ENCODE measurements at places on chromosomes 16 and 17.

- no peak for DNase-seq
These were observed 1.5 kb upstream of the ALDH3A2 start for GRCh38 chr17:19646788-19647696.

DNA sequence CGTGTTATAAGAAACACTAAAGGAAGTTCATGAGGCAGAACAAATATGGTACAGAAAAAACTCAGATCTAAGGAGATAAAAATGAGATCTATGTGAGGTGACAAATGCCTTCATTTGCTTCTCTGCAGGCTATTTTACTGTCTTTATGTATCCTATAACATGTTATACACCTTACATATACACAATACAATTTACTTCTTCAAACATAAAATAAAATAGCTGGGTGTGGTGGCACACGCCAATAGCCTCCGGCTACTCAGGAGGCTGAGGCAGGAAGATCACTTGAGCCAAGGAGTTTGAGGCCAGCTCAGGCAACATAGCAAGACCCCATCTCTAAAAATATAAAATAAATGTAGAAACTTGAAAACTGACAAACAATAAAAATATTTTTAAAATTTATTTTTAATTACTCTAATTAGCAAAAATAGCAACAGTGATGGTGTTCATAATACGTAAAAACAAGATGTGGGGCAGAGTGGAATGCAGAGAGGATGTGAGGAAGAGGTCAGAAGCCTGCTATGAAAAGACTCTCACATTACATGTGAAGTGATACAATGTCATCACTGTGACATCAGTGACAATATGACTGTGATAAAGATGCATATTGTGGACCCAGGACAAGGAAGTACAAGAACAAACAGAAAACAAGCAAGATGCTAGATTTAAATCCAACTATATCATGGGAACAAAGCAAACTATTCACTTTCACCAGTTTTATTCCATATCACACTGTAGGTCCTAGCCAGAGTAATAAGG lies 31.0 kb downstream of the VPS53 start:
- no peak for DNase-seq

- DNase-seq: no peak
These were observed 12.9 kb upstream of the CMIP start for GRCh38 chr16:81431554-81432353.

DNA sequence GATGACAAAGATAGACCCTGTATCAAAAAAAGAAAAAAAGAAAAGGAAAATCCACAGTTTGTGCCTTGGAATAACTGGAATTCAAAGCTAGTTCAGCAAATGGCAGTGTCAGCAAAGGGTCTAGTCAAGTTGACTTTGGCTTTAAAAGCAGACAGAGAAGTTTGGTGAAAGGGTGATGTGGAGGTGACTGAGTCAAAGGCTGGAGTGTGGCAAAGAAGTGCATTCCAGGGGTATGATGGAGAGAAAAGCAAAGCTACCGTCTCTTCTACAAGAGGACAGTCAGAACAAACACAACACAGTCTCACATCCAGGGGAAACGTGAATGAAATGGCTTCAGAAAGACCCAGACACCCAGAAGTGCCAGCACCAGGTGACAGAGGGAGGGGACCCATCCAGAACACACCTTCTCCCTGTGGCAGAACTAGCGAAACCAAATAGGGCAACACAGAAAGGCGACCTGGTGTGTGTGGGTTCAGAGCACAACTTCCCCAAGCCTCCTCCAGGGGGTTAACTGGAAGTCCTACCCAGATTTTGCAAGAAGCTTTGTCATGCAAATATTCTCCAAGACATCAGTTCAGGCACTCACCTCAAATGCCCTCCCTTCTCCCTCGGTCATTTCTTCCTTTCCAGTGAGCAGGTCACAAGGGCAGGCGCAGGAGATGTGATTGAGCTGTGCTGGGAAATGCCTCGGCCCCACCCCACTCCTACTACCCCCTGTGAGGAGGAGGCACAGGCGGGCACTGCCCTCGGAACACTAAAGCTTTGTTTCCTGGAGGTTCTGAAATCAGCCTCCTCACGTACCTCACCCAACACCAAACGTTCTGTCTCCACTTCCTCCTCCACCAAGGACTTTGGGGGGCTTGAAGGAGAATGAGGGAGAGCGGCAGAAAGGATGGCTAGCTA lies 481.9 kb downstream of the SOX9 start:
- no peak for DNase-seq

GRCh38 chr17:54979657-54980056 lies 11.1 kb downstream of the STXBP4 start:
- DNase-seq: no peak

DNA sequence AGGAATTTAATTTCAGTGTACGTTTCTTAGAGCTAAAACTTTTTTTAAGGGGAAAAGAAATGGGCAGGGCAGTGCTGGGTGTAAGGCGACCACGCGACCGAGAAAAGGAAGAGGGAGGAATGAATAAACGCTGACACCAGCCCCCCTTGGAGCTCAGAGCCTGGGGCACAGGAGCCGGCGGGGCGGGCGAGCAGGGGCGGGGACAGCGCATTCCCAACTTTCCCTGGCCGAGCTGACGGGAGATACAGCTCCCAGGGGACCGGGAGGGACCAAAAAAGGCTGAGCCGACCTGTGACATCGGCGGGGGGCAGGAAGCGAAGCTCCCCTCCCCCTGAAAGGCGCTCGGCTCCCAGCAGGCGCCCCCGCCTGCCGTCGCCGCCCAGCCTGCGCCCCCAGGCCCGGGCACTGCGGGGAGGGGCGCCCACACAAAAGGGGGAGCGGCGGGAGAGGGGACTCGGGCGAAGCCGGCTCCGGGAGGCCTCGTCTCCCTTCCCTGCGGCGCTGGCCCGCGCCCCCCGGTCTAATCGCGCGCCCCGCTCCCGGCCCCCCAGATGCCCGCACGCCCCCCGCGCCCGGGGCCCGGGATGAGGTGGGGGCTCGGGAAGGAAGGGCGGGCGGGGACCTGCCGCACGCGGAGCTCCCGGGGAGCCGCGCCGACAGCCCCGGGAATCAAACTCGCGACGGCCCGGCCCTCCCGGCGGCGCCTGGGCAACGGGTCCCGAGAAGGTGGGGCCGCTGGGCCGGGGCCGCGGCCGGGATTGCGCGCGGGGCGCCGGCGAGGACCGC lies 622 bp downstream of the CUEDC1 start:
- DNase-seq: no peak

GRCh38 chr17:80491478-80492342 lies 15.3 kb upstream of the NPTX1 start:
- DNase-seq: no peak

GRCh38 chr17:37710344-37710886 lies 34.4 kb downstream of the HNF1B start:
- no peak for DNase-seq

- no peak for DNase-seq
These were observed 52.2 kb downstream of the NDE1 start for GRCh38 chr16:15701975-15702970.

GRCh38 chr16:57988929-57989328 lies 11.5 kb downstream of the ZNF319 start:
- no peak for DNase-seq

DNA sequence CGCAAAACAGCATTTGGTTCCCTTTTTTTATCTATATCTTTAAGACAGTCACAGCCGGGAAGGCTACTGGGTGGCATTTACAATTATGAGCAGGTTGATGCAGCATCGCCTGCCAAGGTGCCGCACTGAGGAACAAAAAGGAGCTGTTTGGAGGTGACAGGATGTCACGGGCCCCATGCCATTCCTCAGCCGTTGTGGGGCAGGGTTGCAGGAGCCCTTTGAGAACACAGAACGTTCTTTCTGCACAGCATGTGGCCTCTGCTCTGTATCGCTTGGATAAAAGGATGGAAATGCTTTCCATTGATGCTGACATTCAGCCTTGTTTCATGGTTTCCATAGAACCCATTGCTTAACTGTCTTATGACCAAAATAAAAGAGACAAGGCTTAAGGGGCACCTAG lies 141.9 kb upstream of the CDH5 start:
- DNase-seq: no peak

GRCh38 chr16:28478506-28479180 lies 6.5 kb upstream of the NPIPB7 start:
- DNase-seq: no peak

GRCh38 chr16:3716831-3717234 lies 491 bp downstream of the TRAP1 start:
- no peak for DNase-seq

DNA sequence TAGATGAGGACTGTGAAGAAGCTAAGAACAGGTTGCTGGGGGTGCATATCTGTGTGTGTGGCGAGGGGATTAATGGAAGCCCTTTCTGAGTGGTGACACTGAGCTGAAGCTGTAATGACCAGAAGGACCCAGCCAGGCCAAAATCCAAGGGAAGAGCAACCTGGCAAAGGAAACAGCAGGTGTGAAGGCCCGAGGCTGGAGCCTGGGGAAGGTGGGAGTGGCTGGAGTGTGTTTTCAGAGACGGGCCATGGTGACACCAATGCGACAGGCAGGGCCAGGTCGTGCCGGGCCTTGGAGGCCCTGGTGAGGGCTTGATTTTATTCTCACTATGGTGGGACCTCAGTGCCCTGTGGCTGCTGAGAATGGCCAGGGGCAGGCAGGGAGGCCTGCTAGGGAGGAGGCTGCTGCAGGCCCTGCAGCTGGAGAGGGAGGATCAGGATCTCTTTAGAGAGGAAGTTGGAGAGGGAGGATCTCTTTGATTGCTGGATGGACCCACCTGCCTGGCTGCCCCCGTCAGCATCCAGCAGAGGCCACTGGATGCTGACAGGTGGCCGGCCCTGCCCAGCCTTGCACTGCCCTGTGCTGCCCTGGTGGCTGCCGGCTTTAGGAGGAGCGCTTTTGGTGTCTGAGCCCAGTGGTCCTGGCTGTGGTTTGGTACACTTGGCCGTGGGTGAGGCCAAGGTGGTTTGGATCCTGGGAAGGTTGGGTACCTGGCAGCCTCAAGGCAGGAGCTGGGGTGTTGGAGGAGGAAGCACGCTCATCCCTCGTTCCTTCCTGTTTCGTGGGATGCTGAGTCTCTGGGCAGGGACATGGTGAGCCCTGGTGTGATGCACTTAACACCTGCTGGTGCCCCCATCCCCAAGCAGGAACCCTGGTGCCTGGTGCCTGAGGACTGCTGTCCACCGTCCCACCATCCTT lies 188.3 kb downstream of the SEC14L1 start:
- no peak for DNase-seq

GRCh38 chr17:75128694-75129505 lies 2.6 kb downstream of the NT5C start:
- no peak for DNase-seq

DNA sequence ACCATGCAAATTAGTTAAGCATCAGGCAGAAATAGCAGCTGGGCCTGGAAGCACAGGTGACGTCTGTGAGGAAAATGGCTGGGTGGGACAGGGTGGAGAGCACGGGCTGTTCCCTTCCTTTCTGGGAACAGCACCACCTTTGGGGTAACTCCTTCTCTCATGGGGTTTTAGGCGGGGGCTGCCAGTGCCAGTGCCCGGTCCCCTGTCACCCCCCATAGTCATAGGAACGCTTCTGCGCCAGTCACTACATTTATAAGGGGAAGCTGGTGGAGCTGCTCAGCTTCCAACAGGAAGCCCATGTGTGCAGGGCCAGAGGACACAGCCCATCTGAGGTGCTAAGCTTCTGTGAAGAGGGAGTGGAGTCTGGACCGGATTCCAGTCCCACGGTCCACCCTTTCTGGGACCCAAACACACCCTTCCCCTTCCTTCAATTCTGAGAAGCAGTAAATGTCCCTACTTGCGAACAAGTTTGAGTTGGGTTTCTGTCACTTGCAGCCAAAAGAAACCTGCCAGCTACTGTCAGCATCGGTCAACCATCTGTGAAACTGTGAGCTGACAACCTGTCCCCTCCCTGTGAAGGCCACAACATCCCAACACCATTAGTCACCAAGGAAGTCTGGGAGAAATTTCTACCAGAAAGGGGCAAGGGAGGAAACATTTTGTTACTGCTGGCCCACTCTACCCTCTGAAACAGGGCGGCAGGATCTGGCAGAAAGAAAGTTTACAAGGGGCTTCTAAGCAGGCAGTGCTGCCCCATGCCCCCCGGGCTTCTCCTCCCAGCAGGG lies 86.0 kb upstream of the AMZ2 start:
- DNase-seq: no peak

DNA sequence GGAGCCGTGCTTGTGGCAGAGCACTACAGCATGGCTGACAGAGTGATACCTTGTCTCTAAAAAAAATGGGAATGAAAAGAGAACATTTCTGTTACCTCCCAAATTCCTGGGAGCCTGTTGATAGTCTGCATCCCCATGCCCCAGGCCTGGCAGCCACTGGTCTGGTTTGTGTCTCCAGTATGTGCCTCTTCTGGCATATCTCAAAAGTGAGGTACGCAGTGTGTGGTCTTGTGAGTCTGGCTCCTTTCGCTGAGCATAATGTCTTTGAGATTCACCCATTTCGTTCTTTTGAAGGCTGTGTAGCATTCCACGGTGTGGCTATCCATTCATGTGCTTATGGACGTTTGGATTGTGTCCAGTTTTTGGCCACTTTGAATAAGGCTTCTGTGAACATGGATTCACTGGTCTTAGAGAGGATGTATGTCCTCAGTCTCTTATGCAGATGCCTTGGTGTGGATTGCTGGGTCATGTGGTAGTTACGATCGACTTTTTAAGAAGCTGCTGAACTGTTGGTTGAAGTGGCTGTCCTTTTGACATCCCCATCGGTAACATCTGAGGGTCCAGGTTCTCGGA lies 39.1 kb downstream of the PRMT7 start:
- DNase-seq: no peak
